ENCODE measurements at places on chromosomes 7 and 10.

GRCh38 chr10:126224967-126225671 is 163.2 kb downstream of the ADAM12 start:
- no peak for DNase-seq

DNA sequence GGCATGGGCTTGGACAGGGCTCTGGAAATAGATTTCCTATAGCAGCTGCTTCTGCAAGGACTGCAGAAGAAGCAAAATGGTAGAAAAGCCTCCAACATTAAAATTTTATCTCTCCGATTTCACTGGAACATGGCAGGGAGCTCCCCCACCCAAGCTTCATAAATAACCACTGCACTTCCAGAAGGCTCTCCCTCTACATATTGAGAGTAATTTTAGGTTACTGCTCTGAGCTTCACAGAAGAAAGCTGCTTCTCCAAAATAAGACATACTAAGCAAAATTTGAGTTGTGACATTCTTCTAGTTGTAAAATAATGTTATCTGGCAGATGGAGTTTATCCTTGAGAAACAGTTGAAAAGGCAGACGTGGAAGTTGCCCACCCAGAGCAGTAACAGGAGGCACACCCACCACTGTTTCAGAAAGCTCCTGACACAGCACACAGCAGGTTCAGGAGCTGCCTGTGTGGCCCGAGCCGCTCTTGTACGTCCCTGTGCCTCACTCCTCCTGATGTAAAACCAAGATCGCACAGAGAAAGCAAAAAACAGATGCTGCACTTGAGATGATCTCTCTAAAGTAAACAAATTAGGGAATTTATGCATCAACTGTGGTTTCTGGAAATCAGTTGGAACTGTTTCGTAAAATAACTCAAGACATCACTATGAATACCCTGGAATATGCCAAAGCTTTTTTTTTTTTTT is 621.0 kb downstream of the PARD3 start:
- no peak for DNase-seq

- DNase-seq, result peak; percentile 50
Observed at GRCh38 chr7:20331910-20332813, 1.5 kb downstream of the ITGB8 start.

- DNase-seq, result peak; percentile 50
Observed at GRCh38 chr7:101790566-101791293, 26.7 kb upstream of the CUX1 start.

- no peak for DNase-seq
Observed at GRCh38 chr10:3102720-3103427, 35.5 kb downstream of the PFKP start.

- DNase-seq, result peak; percentile 80
Observed at GRCh38 chr7:157386979-157387800, 50.4 kb downstream of the DNAJB6 start.

DNA sequence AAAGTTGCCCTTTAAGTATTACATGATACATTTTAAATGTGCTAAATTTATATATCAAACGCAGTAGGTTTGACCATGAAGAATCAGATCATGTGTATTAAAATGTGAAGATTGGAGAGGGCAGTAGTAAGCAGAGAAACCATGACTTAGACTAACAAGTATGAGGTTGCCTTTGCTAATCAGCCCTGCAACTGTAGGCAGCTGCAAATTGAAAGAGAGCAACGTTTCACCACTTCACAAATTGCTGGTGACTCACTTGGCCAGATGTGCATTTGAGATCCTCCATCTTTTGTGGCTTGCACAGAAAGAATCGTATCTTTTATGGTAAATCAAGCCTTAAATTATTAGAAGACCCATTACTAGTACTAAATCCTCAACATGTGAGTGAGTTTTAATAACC is 10.1 kb upstream of the SEMA3A start:
- DNase-seq, result no peak

DNA sequence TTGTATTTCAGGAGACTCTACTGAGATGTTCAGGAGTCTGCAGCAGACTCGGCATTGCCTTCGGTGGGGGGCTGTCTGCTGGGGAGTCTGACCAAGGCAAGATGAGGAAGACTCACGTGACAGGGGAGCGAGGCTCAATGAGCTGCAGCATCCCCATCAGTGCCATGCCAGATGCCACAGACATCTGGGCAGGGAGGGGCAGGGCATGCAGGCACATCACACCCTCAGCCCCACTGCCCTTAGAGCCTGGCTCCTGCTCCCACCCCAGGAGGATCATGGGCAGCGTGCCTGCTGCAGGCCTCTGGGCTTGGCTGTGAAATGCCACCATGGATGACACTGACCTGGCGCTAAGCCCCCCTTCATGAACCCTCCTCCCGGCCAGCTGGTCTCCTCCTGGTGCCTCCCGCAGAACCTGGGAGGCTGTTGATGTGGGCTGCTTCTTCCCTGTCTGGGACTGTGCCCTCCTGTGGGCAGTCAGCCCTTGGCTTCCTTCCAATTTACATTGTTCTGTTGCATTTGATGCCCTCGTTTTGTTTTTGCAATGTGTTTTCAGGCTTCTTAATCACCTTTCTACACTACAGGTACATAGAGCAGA is 235.0 kb downstream of the PAXIP1 start:
- no peak for DNase-seq

DNA sequence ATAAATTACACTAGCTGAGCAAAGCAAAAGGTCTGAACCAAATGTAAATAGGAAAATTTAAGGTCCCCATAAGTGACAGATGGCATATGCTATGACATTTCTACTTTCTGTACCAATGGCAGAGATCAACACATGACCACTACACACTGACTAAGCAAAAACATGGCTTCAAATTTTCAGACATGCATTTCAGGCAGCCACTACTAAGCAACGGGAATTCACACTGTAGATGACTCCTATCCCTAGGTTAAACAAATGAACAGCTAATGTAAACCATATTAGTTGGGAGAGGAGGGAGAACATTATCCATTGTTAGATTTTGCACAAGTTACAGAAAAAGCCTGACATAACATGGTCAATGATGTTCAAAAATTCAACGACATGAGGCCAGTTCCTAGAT is 11.4 kb upstream of the KIF20B start:
- no peak for DNase-seq

DNA sequence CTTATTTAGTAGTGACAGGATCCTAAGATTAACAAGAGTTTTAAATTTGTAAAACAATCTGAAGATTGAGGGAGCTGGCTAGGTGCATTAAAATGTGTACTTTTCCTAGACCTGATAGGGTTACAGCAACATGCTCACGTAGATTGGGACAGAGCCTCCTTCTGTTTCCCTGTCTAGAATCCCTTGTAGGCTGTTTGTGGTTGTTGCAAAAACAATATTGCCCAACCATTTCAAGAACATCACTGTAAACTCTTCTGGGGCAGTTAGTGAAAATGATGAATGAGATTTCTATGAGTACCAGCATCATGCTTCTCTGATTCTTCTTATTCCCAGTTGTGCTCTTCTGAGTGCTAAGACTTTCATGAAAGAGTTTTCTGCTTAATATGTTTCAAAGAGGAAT is 14.7 kb upstream of the CPED1 start:
- DNase-seq, result no peak

DNA sequence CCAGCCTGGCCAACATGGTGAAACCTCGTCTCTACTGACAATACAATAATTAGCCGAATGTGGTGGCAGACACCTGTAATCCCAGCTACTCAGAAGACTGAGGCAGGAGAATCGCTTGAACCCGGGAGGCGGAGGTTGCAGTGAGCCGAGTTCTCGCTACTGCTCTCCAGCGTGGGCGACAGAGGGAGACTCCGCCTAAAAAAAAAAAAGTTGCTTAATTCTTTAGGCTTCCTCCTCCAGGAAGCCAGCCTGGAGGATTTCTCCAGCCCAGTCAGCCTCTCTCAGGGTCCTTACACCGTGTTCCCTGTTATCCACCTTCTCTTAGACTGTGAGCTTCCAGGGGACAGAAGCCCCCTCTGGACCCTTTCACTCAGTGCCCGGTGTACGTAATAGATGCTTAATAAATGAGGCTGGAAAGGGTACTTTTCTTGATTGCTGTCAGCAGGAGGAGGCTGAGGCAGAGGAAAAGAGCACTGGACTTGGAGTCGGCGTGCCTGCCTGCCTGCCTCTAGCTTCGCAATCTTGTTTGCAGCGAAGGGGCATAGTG is 16.4 kb upstream of the NODAL start:
- DNase-seq, result no peak

DNA sequence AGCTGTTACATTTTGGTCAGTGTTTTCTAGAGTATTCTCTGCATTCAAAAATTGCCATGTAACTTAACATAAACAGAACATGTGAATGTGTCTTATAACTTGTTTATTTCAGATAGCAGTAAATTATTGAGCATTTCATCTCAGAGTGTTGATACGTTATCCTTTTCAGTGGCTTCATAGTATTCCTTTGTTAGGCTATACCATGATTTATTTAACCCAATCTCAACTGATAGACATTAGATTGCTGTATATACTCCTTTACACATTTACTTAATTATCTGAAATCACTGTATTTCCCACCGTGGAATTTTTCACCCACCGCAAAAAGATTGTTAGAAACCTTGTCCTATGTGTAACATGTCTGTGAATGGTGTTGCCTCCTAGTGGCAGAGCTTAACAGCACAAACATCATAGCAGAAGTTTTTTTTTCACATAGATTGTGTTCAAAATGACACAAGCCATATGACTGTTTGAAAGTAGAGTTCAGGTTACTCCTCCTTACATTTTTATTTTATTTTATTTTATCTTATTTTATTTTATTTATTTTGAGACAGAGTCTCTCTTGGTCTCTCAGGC is 21.4 kb downstream of the SLF2 start:
- DNase-seq, result no peak

DNA sequence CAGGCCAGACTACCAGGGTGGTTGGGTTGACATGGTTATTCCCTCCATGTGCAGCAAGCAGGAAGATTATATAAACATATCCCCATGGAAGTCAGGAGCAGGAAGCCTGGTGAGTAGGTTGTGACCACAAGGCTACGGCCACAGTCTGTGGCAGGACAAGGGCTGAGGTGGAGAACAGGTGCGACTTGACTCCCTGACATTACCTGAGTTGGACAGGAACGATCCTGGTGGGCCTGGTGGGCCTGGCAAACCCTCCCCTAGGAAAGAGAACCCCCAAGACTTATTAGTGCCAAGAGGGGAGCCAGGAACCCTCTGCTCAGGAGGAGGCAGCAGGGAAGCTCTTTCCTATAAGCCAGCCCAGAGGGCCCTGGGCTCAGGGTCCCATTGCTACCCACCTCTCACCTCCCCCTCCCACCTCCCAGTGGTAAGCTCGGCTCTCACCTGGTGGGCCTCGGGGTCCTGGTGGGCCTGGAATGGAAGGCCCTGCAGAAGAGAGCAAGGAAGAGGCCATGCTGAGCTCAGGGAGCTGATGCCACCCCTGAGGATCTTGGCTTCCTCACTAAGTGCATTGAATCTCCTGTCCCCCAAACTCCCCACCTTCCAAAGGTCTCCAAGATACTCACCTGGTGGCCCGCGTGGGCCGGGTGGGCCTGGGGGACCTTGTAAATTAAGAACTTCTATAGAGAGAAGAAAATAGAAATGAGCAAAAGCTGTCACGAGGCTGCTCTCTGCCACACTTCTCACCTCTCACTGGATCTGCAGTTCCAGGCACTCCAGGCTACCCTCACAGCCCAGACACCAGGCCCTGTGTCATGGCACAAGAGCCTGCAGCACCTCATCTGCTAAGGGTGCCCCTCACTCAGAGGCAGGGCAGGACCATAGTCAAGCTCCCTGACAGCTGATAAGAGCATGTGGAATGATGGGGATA is 44.6 kb downstream of the COL17A1 start:
- no peak for DNase-seq

GRCh38 chr7:154613811-154614210 is 389.1 kb downstream of the PAXIP1 start:
- no peak for DNase-seq

DNA sequence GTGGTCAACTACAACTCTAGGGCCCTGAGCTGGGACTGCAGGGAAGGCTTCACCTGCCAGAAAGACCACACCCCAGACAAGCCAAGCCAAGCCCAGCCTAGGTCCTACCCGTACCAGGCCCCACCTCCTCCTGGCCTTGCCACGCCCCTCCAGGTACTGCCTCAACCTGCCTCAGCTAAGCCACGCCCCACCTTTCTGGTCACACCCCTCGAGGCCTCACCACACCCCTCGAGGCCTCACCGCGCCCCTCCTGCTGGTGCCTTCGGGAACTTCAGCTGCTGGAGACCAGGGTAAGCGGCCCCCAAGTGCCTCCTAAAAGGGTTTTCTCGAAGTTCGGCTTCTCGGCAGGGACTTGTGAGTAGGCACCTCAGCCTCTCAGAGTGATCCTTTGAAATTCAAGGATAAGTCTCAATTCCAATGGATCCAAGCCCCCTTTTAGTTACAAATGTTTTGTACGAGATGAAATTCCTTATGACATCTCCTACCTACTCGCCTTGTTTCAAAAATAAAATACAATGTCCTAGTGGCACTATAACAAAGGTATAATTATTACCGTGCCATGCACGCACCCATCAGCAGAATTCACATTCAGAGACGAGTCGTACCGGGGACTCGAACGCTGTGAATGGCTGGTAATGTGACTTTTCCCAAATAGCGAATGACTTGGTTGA is 171.2 kb downstream of the ARHGAP21 start:
- peak; percentile 80 for DNase-seq

DNA sequence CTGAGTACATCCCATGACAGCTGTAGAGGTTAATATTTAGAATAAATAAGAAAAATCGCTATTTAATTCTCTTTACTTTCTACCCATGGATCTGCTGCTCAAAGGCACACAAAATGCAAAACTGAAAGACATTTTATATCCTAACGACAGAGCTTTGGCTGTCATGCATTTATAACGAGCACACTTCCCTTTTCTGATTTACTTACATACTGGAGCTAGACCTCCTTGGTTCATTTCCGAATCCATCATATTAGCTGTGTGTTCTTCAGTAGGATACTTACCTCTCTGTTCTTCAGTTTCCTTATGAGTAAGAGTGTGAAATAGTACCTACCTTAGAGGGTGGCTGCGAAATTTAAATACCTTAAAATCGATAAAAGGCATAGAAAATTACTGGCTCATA is 10.9 kb downstream of the CALCR start:
- DNase-seq, result no peak

- no peak for DNase-seq
Observed at GRCh38 chr7:2114052-2114451, 118.7 kb downstream of the MAD1L1 start.

DNA sequence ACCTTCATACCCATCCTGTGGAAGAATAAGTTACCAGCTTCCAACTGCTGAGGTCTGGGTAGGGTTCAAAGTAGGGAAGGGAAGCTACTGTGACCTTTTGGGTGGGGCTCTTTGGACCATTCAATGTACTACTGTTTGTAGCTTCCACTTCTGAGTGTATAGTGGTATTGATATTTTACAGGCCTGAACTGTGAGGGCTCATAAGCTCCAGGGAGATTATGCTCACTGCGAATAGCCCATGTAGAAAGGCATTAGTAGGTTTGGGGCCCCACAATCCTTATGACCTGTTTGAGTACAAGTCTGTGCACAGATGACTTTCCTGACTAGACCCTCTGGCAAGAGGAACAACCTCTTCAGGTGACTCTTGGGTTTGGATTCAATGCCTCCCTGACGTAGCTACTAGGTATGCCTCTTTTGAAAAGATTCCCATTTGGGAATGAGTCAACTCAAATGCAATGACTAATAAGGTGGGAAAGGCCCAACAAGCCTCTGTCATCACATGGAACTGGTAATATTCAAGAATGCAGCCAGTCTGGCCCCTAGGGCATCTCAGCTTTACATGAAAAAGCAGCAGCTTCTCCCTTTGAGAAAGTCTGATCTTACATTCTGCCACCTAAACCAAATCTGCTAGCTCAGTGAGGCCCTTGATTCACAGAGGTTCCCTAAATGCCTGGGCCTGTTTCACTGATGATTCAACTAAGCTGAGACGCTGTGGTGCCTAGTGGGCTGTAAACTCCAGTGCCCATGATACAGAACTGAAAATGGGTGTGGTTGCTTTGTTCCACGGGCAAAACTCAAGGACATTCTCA is 79.8 kb downstream of the ABI1 start:
- DNase-seq, result no peak

GRCh38 chr7:101747879-101748345 is 69.5 kb upstream of the CUX1 start:
- no peak for DNase-seq
